Left renal pelvis (tissue), 4 donors: ENCODE measurements at places on chromosomes 1 and 21. TPM values are rescaled to one million over a fixed set of nuclear protein-coding genes. Genes with fewer than 3 reads are reported as not detected.

TTC24 gene
- 0.79 TPM for polyA plus RNA-seq

CHIA gene
- not detected for polyA plus RNA-seq

ZMYND12 gene
- polyA plus RNA-seq, result 4.0 TPM

CSF3R gene
- 1.8 TPM for polyA plus RNA-seq

SPRR3 gene
- polyA plus RNA-seq, result 0.63 TPM

GPX7 gene
- polyA plus RNA-seq, result 79.0 TPM

C1orf146 gene
- 0.27 TPM for polyA plus RNA-seq

RGS1 gene
- 3.8 TPM for polyA plus RNA-seq

GRCh38 chr21:23543333-23543732, 2063.9 kb downstream of the MRPL39 start:
- no peak for DNase-seq

GRCh38 chr21:26236281-26236680, 65.7 kb upstream of the APP start:
- no peak for DNase-seq

DNA sequence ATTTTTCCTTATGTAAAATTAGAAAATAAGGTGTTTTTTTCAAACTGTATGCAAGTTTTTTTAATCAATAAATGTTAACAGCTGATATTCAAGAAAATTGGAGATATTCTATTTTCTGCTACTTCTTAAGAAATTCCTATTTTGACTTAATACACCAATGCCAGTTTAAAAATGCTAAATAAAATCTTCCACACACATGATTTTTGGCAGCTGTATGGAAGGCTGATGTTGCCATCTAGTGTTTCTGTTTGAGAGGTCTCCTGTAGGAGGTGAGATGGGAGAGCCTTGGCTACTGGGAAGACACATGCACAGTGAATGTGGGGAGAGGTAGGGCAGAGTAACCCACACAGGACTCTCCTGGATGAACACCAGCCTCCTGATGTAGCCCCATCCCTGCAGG, 29.2 kb upstream of the OR2B11 start:
- DNase-seq, result peak; percentile 10

DNA sequence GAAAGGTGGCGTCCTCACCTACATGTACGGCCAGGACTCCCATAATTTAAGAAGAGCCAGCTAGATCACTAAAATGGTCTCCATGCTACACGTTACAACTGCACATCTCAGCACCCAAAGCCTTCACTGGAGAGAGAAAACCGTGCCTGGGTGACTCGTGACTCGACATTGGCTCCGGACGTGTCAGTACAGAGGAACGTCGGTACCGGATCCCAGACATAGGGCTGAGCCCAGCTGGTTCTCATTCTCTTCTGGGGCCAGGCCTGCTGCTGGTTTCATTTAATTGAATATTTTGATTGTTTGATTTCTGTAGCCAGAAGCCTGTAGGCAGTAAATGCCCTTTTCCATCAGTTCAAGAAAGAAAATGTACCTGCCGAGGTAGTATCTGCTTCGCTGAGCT, 93.1 kb downstream of the HHIPL2 start:
- DNase-seq, result no peak

- DNase-seq, result no peak
These were observed 42.4 kb upstream of the LRRC52 start for GRCh38 chr1:165501330-165501969.

DNA sequence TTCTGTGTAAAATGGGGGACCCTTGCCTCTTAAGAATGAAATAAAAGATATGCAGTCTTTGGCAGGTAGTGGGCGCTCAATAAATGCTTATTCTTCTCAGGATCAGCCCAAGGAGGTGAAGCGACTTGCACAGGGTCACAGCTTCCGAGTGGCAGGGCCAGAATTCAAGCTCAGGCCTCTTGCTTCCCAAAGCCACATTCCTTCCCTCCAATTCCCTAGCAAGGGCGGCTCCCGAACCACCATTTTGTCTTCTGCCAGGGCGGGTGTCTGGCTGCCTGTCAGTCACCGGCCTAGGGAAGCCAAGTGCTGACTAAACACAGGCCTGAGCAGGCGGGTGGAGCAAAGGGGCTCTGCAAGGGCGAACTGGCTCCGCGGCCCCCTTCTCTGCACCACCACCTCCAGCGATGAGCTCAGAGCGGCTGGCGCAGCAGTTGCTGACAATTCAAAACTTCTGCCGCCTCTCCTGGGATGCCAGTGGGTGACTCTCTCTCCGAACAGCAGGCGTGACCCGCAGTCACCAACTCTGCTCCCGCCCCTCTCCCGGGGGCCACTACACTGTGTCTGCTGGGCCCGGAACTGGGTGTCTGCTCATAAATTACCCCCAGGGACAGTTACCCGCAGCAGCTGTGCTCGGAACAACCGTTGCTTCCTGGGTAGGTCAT, 10.8 kb downstream of the GPR3 start:
- DNase-seq, result no peak

DNA sequence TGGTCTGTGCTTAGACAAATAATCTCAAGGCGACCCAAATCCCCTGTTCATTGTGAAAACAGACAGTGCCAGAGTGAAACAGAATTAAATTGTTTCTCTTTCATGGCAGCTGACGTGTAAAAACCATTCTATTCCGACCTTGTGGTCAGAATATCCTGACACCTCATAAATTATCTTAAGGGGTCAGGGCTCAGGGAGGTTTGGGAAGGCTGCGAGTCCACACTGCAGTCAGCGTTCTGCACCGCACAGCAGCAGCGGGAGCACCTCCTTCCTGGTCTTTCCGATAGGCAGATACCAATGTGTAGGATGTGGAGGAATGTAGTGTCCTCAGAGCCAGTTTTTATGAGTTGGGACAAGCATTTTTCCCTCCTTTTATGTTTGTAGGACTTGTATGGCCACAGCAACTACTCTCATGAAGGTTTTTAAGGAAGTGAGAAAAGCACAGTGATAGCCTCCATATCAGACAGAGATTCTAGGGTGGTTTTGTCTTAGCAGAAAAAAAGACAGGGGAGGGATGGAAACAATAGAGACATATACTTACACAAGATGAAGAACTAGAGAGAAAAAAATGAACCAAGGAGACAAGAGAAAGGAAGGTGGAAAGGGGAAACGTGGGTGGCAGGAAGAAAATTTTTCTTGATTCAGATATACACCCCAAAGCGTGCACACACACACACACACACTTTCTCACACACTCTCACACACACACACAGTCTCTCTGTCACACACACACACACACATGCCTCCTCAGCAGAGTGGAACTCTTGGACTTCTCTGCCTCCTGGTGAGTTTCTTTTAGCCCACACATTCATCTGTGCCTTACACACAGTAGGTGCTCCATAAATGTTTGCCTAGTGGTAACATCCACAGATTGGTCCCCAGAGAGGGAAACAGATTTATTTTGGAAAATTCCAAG, 68.6 kb downstream of the NTMT2 start:
- DNase-seq, result no peak

DNA sequence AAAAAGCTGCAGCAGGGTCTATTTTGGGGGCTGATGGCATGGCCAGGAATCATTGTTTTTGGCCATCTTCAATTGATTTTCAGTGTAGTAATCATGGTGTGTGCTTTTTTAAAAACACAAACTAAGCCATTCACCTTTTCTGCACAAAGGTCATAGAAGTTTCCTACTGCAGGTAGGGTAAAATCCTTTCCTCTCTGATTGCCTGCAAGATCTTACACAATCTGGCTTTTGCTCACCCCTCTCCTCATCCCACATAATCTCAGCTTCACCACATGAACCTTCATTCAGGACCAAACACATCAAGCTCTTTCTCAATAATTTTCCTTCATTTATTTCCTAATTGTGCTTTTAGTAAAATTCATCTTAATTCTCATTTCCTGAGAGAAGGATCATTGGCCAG, 38.3 kb upstream of the GBP5 start:
- no peak for DNase-seq

DNA sequence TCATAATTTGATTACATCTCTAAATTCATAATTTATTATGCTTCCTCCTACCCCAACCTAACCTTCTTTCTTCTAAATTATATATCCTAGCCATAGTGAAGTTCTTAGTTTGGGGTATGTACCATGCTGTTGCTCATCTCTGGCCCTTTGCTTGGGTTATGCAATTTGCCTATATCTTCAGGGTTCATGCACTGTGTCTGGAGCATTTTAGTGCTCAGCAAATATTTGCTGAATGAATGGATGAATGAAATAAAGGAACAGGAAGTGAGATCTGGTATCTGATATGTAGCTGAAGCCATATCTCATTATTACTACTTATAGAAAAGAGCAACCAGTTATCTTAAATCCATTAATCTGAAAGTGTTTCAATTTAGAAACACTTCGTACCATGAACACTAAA, 137.6 kb downstream of the GPATCH2 start:
- DNase-seq, result no peak
